ENCODE measurements at places on chromosomes 5 and 9. TPM values are rescaled to one million over a fixed set of nuclear protein-coding genes. Genes with fewer than 3 reads are reported as not detected.

Gene NIPBL
- 50.7 TPM for total RNA-seq

Gene PGM5
- total RNA-seq = 1.9 TPM

Gene CANX
- 854 TPM for total RNA-seq

Gene SYK
- not detected for total RNA-seq

Gene SGCD
- not detected for total RNA-seq

Gene PCDHB14
- 0.55 TPM for total RNA-seq

Gene PALM2AKAP2
- total RNA-seq = not detected

Gene FBXL7
- 32.2 TPM for total RNA-seq

Gene EIF4E1B
- not detected for total RNA-seq

Gene TMEM215
- total RNA-seq = not detected

DNA sequence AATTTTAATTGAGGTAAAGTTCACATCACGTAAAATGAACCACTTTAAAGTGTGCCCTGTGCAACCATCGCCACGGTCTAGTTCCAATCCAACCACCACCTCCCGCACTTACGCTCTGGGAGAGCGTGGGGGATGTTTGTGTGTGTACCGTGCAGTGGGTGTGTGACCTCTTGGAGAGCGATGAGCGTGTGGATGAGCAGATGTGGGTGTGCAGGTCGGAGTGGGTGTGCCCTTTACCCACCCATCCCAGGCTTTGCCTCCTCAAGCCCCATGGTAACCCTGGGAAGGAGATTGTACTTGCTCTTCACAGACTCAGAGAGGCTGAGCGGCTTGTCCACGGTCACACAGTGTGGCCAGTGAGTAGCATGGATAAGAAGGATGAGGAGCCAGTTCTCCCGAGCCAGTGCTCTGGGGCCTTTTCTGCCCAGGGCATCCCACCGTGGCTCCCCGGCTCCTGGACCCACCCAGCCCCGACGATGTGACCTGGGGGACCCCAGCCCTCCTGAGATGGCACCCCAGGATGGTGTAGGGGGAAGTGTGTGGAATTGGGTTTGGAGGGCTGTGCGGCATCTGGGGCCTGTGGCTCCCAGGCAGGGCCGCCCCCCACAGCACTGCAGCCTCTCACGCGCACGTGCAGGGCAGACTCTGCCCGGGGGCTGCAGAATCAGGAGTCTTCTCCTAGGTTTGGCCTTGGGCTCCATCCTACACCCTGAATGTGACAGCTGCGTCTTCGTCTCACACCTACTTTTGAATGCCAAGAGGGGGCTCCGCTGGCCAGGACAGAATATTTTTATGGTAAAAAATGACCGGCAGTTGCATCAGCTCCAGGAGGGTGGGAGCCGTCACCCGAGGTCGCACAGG is 13.6 kb downstream of the LHX3 start:
- no peak for DNase-seq
- no peak overlapping the region for H3K27ac ChIP-seq
- H3K4me3 ChIP-seq = no peak overlapping the region
- peaks cover 63% of the 10 kb centered on the region for H3K27me3 ChIP-seq

DNA sequence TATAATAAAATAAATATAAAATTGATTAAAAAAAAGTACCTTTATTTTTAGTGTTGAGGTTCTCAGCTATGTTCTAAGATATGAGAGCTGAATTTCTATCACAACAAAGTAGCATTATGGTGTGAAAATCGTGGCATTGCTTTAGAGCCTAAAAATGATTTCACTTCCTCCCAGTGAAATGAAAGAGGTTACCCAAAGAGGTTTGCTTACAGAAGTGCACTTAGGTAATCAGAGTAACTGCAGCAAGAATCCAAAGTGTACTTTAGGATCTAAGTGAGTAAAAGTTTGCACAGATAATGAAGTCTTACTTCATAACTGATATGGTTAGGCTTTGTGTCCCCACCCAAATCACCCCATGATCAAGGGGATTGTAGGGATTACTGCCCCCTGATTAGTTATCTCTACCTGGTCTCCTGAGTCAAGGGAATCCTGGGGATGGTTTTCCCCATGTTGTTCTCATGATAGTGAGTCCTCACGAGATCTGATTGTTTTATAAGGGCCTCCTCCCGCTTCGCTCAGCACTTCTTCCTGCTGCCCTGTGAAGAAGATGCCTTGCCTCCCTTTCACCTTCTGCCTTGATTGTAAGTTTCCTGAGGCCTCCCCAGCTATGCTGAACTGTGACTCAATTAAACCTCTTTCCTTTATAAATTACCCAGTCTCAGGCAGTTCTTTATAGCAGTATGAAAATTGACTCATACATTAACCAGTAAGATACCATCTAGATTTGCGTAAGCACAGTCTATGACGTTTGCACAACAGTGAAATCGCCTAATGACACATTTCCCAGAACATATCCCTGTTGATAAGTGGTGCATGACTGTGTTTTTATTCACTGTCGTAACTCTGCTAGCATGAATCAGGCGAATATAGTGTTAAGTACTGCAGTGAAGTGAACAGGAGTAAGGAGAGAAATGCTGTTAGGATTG is 40.3 kb upstream of the LRRC70 start:
- H3K4me3 ChIP-seq = no peak overlapping the region
- H3K36me3 ChIP-seq = no peaks in the 10 kb centered on the region
- no peaks in the 10 kb centered on the region for H3K4me1 ChIP-seq
- peak; percentile 58 for DNase-seq
- H3K27ac ChIP-seq = no peak overlapping the region

DNA sequence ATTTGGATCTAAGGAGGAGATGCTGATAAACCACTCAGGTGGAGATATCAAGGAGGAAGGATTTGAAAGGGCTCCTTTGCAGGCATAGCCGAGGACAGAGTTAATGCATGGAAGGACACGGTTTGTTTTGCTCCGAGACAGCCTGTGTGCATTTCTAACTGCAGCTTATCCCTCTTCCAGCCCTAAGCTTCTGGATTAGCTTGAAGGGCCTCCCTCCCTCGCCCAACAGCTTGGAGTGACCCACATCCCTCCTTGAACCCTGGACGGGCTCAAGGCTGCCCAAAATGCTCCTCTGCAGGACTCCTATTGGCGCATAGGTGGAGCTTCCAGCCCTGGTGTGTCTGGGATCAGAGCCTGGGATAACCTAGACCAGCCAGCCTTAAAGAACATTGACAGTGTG is 66.7 kb downstream of the PPARGC1B start:
- H3K27ac ChIP-seq = no peak overlapping the region
- no peaks in the 10 kb centered on the region for H3K27me3 ChIP-seq
- no peak for DNase-seq
- peaks cover 5% of the 10 kb centered on the region for H3K4me1 ChIP-seq

- no peaks in the 10 kb centered on the region for H3K27me3 ChIP-seq
- no peak overlapping the region for H3K4me3 ChIP-seq
- DNase-seq = peak; percentile 3
- H3K4me1 ChIP-seq = no peaks in the 10 kb centered on the region
Measured at GRCh38 chr5:61768692-61769281, 436.7 kb downstream of the ZSWIM6 start.

DNA sequence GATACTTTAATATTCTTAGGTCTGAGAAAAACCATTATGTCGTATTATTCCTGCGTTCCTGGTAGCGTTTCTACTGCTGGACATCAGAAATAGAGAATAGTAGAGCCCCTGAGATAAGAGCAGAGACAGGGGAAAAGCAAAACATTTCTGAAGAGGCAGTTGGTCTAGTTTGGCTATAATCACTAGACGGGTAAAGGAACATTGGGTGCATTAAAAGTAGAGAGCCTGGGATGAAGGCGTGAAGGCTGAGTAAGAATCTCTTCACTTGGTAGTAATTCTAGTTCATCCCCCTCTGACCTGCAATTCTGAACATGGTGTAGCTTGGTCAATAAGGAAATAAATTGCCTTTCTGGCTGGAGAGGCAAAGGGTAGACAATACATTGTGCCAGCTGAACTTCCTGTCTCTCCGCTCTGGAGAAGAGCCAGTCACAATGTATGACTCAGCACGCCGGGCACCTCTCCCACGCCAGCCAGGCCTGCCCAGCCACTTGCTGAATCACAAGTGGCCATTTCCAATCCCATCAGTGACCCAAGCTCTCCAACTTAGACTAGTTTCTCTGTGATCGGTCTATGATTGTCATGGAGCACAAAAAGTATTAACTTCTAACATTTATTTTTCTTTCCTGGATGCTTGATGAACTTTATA is 75.4 kb downstream of the STK32A start:
- H3K27ac ChIP-seq = peak overlapping the region; percentile 83
- no peaks in the 10 kb centered on the region for H3K27me3 ChIP-seq
- no peak overlapping the region for H3K4me3 ChIP-seq
- peaks cover 15% of the 10 kb centered on the region for H3K4me1 ChIP-seq
- H3K36me3 ChIP-seq = no peaks in the 10 kb centered on the region

- no peaks in the 10 kb centered on the region for H3K36me3 ChIP-seq
- no peak overlapping the region for H3K27ac ChIP-seq
- no peak overlapping the region for H3K4me3 ChIP-seq
- H3K27me3 ChIP-seq = no peaks in the 10 kb centered on the region
- H3K4me1 ChIP-seq = no peaks in the 10 kb centered on the region
Measured at GRCh38 chr5:67455970-67456369, 259.4 kb upstream of the CD180 start.

GRCh38 chr5:5221724-5222123 is 81.6 kb downstream of the ADAMTS16 start:
- H3K4me3 ChIP-seq = no peak overlapping the region
- no peak overlapping the region for H3K27ac ChIP-seq
- no peaks in the 10 kb centered on the region for H3K36me3 ChIP-seq
- H3K4me1 ChIP-seq = no peaks in the 10 kb centered on the region
- H3K27me3 ChIP-seq = no peaks in the 10 kb centered on the region
- DNase-seq = no peak

- DNase-seq = no peak
- no peak overlapping the region for H3K27ac ChIP-seq
- H3K4me3 ChIP-seq = no peak overlapping the region
Measured at GRCh38 chr5:58066076-58066475, 393.8 kb downstream of the PLK2 start.

GRCh38 chr9:21473236-21473635 is 8.9 kb downstream of the IFNE start:
- H3K4me1 ChIP-seq = no peaks in the 10 kb centered on the region
- H3K4me3 ChIP-seq = no peak overlapping the region
- H3K27ac ChIP-seq = no peak overlapping the region

DNA sequence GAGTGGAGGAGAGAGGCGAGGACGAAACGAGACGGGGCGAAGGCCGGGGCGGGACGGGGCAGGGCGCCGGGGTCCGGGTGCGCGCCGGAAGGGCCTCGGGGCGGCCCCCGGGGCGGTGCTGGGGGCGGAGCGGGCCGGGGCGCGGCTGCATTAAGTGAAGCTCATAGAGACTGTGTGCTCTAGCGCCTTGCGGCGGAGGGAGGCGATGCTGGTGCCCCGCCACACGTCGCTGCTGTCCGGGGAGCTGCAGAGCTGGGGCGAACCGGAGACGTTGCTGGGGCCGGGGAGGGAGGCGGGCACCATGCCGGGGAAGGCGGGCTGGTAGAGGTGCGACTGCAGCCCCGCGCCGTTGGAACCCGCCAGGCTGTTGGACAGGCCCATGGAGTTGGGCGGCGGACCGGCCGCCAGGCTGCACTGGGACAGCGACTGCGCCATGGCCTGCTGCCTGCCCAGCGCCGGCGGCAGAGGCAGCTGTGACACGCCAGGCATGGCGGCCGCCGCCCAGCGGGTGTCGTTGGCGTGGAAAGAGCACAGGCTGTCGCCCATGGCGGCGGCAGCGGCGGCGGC is 8.3 kb downstream of the OTP start:
- peaks cover 5% of the 10 kb centered on the region for H3K4me1 ChIP-seq
- H3K4me3 ChIP-seq = peak overlapping the region; percentile 14
- H3K27ac ChIP-seq = no peak overlapping the region
- no peaks in the 10 kb centered on the region for H3K36me3 ChIP-seq

- H3K4me1 ChIP-seq = no peaks in the 10 kb centered on the region
- DNase-seq = no peak
- no peaks in the 10 kb centered on the region for H3K27me3 ChIP-seq
Measured at GRCh38 chr5:11153670-11154382, 392.8 kb upstream of the DAP start.

- no peak overlapping the region for H3K27ac ChIP-seq
- no peak for DNase-seq
- no peaks in the 10 kb centered on the region for H3K27me3 ChIP-seq
- H3K4me1 ChIP-seq = no peaks in the 10 kb centered on the region
Measured at GRCh38 chr9:89484475-89485404, 13.2 kb downstream of the SEMA4D start.
